ENCODE measurements at places on chromosomes 11 and 22.

DNA sequence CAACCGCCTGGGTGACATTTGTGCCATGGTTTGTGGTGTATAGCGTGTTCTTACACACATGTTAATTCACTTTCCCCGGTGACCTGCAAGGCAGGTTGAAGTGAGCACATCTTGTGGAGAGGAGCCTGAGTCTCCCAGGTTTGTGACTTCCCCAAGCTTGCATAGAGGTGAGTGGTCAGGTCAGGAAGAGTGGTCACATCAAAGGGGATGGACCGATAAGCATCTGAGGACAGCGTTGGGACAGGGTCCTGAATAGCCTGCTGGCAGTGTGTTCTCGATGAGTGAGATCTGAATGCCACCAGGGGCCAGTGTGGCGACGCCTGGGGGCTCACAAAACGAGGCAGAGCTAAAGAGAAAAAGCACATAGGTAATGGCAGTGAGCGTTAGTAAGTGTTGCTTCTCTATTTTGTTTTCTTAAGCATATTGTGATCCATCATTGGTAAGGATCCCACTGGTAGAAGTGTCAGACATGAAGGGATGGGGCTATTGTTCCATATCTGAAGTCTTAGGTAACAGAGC, 154.6 kb downstream of the GRIK4 start:
- DNase-seq: no peak

GRCh38 chr11:130629039-130629438, 180.6 kb downstream of the ADAMTS15 start:
- DNase-seq: no peak

DNA sequence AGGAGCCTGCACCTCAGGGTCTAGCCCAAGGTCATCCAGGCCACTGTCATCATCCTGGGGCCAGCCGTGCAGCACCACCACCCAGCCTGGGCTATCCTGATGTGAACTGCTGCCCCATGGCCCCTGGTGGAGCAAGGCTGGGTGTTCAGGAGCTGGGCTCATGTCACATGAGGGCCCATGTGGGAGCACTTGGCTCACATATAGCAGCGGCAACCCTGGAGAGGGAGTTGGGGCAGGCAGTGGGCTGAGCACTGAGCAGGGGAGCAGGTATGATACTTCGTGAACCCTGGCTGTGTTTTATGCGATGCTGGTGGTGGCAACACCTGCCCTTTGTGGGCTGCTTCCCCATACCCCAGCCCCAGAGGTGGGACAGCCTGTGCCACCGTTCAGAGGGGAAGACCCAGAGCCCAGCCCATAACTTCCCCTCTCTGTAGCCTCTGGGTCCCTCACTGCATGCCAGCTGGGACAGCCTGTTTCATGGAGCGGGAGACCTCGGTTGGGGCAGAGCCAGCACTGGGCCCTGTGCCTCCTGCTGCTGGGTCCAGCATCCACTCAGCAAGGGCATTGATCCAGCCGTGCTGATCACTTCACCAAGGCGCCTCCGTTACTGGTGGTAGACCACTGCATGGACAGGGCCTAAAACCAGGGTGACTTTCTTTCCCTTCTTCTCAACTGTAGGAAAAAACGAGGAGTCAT, 62.5 kb upstream of the SUSD2 start:
- no peak for DNase-seq

- no peak for DNase-seq
These were observed 155.7 kb downstream of the NAV2 start for GRCh38 chr11:19868281-19868821.

DNA sequence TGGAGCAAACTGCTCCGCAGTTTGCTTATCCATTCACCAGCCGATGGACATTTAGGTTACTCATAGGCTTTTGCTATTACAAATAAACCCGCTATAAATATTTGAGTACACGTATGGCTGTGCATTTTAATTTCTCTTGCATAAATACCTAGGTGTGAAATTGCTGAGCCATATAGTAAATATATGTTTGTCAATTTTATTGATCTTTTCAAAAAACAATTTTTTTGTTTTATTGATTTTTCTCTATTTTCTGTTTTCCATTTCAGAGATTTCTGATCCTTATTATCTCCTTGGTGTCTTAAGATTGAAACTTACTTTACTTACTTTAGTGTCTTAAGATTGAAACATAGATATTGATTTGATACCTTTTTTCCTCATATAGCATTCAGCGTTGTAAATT, 4.5 kb downstream of the ZNF74 start:
- no peak for DNase-seq

DNA sequence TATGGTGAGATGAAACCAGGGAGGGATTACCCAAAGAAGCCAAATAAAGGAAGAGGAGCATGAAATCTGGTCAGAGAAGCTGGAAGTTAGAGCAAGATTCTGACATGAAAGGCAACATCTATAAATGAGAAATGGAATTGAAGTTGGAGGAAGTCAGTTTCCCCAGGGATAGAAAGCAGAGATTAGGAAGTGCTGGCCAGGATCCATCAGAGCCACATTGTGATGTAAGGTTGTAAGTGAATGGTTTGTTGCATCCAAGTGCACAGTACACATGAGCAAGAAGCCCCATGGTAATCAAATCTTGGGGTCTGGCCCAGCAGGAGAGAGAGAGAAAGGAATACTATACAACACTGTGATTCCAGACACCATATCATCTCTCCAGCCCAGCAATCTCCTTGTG, 6.6 kb upstream of the NLRP10 start:
- no peak for DNase-seq

DNA sequence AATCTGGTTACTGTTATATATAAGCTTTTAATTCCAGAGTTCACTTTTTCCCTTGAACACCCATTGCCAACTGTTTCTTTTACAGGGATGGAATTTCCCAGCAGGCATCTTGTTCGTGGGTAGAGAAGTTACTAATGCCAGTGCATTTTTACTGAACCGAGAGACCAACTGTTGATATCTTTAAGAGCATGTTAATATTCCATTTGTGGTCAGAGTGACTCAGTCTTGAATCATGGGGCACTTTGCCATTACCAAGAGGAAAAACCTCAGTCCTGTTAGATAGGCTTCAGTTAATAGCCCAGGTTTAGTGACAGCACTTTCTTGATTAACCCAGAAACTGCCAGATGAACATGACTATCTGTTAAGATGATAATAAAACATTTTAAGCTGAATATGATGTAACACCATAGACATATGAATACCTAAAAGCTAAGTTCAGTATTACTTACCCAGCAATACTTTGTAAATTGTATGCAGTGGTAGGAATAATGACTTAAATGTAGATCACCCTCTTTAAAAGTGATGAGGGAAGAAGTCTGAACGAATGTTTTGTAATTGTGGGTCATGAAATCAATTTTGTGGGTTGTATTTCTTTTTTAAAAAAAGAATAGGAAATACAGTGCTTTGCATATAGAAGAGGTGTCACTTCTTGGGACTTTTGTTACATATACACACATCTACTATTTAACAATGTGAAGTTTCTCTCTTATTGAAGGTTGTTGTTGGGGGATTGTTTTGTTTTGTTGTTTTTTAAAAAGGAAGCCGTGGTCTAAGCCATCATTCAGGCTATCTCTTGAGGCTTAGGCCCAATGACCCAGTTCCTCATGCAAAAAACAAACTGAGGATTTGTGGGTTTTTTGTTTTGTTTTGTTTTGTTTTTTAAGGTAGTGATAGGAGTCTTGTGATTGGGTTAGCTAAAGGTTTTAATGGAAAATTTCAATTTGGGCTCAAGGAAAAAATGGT, 79.2 kb upstream of the GRIK4 start:
- no peak for DNase-seq

DNA sequence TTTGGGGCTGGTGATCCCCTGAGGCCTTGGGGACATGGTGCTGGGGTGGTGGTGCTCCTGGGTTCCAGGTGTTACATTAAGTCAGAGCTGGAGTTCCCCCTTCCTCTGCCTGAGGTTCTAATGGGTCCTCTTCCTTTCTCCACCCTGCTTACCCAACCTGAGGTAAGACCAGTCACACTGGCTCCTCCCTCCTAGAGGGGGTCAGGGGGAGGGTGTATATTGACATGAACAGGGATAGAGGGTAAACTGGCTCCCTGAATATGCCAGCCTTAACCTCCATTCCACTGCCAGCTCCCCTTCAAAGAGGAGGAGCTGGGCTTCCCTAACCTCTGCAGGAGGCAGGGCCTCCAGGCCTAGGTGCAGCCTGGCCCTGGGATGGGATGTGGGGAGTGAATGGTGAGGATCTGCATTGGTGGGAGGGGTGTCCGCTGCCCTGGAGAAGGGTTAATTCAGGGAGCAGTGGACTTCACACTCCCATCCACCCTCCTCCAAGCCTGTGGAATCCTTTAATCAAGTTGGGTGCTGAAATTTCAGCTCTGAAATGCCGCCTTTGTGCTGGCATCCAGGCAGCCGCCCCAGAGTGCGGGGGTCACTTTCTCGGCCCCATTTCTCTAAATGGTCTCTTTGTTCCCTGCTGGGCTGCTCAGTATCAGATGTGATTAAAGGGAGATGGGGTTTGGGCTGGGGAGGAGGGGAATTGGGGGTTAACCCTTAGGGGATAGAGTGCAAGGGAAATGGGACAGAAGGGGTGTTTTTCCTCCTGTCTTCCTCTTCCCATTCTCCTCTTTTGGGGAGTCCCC, 15.2 kb downstream of the POLR2F start:
- no peak for DNase-seq

DNA sequence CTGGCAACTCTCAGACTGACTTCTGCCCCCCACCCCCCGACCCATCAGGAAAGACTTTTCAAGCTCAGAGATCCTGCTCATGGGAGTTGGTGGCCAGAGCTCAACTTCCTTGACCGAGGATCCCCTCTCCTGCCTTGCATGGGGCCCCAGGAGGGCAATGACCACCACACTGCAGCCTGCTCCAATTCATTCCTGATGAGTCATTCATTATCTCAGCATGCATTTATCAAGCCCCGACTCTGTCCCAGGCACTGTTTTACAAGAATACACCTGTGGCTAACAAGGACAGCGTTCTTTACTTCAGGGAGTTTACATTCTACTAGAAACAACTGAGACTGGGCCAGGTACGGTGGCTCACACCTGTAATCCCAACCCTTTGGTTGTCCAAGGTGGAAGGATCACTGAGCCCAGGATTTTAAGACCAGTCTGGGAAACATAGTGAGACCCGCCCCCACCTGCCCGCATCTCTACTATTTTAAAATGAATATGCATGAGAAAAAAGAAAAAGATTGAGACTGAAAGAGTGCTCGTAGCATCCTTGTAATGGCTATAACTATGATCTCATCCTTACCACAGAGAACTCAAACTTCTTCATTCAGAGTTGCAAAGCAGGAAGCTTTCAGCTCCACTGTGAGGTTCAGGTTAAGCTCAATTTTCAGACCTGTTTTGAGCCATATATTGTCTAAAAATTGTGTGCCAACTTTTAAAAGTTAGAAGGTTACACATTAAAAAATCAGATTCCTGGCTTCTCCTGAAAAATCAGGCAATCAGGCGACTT, 60.4 kb downstream of the FEZ1 start:
- DNase-seq: no peak

GRCh38 chr22:49767355-49768062, 60.2 kb downstream of the BRD1 start:
- no peak for DNase-seq

DNA sequence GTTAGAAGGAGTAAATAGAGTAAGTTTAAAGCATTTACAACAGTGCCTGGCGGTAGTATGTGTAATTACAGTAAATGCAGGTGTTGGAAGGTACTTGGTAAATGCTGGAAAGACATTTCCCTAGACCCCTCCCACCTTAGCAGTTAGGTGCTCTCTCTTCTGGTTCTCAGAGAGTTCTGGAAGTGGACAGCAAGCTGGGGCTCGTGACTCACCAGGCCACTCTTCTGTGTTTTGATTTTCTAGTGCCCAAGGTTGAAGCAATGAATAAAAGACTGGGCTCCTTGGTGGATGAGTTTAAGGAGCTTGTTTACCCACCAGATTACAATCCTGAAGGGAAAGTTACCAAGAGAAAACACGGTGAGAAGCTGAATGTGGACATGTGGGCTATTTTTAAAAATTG, 27.6 kb downstream of the SNU13 start:
- DNase-seq: no peak

DNA sequence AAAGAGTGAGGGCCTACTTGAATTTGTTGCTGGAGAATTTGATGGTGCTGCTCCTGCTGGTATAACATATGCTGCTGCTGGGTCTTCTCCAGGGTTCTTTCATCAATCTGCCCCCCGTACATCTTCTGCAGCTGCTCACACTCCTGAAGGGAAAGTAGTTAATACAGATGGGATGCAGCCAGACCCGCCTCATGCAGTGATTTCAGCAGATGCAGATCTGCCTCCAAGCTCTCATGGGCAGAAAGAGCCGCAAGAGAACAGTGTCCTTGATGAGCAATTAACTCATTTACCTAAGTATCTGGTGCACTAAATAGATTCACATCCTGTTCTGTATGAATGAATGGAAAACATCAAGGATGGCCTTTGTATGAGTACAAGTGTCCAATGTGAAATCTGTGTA, 24.8 kb upstream of the APOA1 start:
- DNase-seq: no peak

DNA sequence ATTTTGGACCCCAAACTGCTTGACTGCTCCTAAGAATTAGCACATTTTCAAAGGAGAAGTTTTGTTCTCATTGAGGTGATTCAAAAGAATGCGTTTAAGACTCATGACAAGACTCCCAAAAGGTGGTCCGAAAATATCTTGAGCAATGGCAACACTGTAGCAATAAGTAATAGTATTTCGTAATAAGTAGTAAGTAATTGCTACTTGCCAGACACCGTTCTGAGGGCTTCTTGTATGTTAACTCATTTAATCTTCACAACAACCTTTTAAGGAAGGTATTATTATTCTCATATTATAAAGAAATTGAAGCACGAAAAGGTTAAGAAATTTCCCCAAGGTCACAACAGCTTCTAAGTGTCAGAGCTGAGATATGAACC, 184.0 kb upstream of the SORL1-AS1 start:
- no peak for DNase-seq

DNA sequence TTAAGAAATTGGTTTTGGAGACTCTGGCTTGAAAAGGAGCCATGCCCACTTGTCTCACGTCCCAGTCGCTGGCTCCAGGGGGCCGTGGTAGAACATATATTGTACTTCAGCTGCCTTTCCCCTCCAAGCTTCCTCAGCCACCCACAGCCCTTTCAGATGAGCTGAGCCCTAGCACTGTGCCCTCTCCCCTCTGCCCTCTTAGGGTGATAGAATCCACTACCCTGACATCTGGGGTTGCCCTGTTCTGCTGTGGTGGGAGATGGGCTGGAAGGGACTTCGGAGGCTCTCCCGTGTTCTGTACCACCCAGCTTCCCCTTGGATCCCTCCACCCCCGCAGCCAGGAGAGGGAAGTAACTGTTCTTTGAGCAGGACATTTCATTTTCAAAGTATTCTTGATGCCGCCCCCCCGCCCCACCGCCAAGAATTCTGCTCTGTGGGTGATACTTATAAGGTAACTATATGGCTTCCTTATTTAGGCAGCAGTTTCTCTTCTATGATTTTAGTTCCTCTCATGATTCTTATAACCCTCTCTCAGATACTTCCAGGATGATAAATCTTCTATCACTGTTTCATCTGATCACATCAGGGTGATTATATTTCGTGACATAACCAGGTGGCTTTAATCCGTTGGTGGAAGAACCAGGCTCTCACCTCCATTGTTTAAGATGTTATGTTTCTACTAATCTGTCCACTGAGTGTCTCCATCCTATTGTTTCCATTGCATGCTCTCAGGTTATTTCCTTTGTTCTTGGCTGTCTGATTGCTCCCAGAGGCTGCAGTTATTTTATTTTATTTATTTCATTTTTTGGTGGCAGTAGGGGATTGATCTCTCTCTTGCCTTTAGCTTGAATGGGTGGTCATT, 24.1 kb downstream of the ZBTB16 start:
- DNase-seq: no peak

Data from activated T-cell treated with anti-CD3 and anti-CD28 coated beads for 1 hour (primary cell).